ENCODE measurements at places on chromosomes 13 and 19.

- no peak for DNase-seq
Measured at GRCh38 chr13:32878163-32878562, 138.1 kb upstream of the KL start.

GRCh38 chr19:33089010-33089409 lies 8.0 kb downstream of the GPATCH1 start:
- DNase-seq: no peak

GRCh38 chr13:51770681-51771417 lies 33.1 kb downstream of the DHRS12 start:
- DNase-seq: no peak

- DNase-seq: no peak
Measured at GRCh38 chr13:52356327-52356726, 49.6 kb downstream of the THSD1 start.

- no peak for DNase-seq
Measured at GRCh38 chr19:41175801-41176777, 16.9 kb upstream of the CYP2S1 start.

- DNase-seq: peak; percentile 53
Measured at GRCh38 chr13:26698392-26699196, 62.0 kb downstream of the GPR12 start.

DNA sequence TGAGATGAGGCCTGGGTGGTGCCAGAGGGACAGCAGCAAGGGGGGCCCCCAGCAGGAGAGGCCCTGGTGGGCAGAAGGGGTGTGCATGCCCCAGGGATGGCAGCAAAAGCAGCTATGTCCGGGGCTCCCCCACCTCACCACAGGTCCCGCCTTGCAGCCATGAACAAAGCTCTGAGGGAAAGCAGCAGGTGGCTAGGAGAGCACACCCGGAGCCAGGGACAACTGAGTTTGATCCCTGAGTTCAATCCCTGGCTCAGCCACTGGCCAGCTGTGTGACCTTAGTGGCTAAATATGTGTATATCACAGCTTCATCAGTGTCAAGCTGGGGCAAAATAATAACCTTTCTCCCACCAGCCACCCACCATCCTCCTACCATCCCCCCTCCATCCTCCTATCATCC lies 47.7 kb upstream of the KCTD15 start:
- no peak for DNase-seq

- no peak for DNase-seq
Measured at GRCh38 chr19:13511947-13512346, 5.7 kb upstream of the CACNA1A start.

GRCh38 chr13:103164251-103164650 lies 98.0 kb upstream of the SLC10A2 start:
- no peak for DNase-seq

GRCh38 chr19:42965176-42965575 lies 28.2 kb upstream of the PSG7 start:
- DNase-seq: no peak

DNA sequence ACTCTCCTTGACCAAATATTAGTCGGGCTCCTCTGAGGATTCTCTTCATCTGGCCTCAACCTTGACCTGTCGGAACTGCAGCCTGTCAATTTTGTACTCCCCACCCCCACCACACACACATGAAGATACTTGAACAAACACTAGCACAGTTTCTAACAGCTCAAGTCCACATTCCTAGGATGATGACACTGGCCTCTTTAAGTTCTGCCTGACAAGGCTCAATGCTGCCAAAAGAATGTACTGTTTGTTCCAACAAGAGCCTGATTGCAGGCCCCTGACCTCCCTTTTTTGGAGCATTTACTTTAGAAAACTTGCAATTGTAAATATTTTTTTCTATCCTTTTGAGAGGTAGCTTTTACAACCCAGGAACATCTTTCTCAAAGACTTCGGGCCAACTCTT lies 169.2 kb upstream of the IRS2 start:
- DNase-seq: no peak

- no peak for DNase-seq
Measured at GRCh38 chr19:7215176-7215575, 79.0 kb downstream of the INSR start.

GRCh38 chr19:31572102-31572975 lies 223.1 kb upstream of the TSHZ3 start:
- no peak for DNase-seq

DNA sequence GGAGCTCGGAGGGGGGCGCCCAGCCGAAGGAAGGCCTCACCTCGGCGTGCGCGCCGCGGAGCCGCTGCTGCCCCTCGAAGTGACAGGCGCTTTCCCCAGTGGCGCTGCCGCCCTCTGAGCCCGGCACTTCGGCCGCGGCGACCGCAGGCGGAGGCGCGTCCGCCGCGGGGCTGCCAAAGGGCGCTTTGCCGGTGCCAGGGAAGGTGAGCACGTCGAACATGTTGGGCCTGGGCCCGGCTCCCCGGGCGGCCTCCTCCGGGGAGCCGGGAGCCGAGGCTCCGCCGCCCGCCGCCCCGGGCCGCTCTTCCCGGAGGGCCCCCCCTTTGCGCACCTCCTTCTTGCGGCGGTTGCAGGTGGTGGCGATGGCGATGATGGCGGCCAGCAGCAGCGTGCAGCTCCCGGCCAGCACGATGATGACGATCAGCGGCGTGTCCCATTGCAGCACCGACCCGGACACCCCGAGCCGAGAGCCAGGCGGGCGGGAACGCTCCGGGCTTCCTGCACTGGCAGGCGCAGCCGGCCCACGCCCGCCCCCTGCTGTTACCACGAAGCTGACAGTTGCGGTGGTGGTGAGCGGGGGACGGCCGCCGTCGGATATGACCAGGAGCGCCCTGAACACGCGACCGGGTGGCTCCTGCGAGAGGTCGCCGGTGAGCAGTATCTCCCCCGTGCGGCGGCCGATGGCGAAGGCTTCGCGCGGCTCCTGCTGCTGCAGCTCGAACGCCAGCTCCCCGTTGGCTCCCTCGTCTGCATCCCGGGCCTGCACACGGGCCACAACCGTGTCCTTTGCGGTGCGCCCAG lies 2.5 kb downstream of the PCDH8 start:
- DNase-seq: no peak

DNA sequence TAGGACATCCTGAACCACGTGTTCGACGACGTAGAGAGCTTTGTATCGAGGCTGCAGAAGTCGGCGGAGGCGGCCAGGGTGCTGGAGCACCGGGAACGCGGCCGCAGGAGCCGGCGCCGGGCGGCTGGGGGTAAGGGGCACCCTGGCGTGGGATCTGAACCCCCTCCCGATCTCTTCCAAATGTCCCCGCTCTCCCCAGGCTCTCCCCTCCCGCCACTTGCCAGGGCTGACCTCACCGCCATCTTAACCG lies 6.0 kb downstream of the EPS8L1 start:
- no peak for DNase-seq

DNA sequence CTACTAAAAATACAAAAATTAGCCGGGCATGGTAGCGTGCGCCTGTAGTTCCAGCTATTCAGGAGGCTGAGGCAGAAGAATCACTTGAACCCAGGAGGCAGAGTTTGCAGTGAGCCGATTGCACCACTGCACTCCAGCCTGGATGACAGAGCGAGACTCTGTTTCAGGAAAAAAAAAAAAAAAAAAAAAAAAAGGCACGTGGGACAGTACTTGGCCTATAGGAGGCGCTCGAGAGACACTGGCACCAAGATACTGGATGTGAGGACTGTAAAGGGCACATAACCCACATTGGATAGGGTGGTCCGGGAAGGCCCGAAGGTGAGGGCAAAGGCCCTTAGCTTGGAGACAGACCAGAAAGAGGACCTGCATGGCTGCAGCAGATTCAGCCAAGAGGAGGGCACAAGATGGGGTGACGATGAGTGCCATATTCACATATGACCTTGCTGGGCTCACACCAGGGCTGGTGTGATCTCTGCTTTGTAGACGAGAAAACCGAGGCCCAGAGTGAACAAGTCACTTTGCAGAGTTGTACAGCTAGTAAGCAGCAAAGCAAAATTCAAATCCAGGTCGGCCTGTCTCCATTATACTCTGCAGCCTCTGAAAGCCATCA lies 89.4 kb downstream of the DPF1 start:
- no peak for DNase-seq

- DNase-seq: no peak
Measured at GRCh38 chr13:36251526-36251925, 37.2 kb upstream of the SOHLH2 start.

DNA sequence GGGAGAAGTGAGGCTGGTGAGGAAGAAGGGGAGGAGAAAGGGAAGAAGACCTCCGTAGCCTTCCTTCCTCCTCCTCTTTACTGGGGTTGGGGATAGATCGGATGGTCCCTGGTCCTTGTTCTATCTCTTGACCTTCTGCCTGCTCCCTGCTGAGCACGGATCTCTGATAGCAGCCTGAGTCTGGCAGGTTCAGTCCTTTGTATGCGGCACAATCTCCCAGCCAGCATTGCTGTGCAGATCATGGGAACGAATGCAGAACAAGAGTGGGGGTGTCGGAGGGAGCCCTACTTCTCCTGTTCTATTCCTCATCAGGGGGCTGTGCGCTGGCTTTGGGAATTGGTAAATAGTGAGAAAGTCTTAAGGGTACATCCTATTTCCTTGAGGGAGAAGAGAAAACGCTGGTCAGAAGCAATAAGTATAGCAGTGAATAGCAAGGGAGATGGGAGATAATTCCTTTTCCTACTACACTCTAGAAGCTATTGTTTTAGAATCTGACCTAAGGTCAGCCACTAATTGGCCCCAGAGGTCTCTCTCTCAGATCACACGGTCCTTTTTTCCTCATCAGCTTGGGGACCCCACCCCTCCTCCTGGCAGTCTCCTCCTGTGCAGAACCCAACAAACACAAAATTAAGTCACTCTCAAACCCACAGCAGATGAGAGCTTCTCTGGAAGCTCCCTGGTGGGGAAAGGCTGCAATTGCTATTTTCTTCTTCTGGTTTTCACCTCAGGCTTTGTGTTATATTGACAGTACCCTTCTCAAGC lies 41.0 kb downstream of the KL start:
- DNase-seq: no peak

DNA sequence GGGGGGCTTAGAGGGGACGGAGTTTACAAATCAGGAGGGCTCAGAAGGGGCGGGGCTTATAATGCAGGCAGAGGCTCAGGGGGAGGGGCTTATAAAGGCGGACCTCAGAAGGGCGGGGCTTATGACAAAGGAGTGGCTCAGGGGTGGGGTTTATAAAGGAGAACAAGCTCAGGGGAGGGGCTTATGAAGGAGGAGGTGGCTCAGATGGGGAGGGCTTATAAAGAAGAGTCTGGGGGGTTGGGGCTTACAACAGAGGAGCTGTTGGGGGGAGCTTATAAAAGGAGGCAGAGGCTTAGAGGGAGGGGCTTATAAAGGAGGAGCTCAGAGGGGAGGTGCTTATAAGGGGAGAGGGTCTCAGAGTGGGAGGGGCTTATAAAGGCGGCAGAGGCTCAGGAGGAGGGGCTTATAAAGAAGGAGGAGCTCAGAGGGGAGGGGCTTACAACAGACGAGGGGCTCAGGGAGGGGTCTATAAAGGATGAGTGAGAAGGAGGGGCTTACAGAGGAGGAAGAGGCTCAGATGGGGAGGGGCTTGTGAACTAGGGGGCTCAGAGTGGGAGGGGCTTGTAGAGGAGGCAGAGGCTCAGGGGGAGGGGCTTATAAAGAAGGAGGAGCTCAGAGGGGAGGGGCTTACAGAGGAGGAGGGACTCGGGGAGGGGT lies 1.0 kb downstream of the SMIM24 start:
- DNase-seq: no peak

GRCh38 chr13:31930490-31930889 lies 101.1 kb upstream of the FRY start:
- no peak for DNase-seq

DNA sequence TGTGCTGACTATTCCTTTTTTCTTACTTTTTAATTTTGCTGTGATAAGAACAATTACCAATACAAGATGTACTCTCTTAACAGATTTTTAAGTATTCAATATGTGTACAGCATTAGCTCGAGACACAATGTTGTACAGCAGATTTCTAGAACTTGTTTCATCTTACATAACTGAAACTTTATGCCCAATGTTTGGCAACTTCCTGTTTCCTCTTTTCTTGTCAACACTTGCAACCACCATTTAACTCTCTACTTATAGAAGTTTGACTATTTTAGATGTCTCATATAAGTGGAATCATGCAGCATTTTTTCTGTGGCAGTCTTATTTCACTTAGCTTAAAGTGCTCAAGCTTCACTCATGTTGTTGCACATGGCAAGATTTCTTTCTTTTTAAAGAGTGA lies 1426.8 kb downstream of the SLITRK5 start:
- DNase-seq: no peak

DNA sequence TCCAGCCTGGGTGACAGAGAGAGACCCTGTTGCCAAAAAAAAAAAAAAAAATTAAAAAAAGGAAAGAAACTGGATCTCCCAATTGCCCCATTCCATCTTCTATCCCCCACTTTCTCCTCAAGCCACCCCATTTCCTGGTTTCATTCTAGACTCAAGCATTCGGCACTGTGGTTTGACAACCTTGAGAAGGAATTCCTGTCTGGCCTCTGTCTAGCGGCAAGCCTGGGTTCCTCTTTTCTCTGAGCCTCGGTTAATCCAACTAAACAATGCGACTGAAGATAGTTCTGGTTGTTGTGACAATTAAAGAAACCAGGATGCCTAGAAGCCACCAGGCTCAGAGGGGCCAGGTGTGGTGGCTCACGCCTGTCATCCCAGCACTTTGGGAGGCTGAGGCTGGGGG lies 3.3 kb upstream of the C3 start:
- DNase-seq: no peak

DNA sequence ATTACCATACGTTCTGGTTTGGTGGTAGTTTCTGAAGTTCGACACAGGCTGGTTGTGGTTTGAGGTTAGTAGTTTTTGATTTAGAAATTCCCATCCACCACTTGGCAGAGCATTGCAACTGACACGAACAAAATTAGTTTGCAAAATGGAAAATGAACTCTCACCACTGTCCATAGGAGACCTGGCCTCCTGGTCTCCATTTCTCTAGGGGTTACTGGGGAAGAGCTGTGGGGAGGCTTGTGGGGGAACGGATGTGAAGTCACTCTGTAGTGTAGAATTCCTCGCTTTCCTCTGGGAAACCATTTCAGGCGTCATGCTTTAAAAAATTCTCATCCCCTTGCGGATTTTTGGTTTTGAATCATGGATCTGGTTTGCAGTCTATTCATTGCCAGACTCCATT lies 321.5 kb upstream of the MAB21L1 start:
- no peak for DNase-seq

DNA sequence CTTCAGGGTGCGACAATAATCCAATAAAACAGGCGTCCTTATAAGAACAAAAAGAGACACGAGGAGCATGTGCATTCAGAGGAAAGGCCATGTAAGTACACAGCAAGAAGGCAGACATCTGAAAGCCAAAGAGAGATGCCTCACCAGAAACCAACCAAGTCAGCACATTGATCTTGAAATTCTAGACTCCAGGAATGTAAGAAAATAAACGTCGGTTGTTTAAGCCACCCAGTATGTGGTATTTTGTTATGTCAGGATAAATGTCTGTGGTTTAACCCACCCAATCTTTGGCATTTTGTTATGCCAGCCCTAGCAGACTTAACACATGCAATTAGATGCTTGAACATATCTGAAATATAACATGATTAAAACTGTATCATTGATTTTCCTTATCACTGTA lies 452.0 kb downstream of the SLITRK6 start:
- DNase-seq: no peak

- no peak for DNase-seq
Measured at GRCh38 chr19:6590258-6590826, 608 bp downstream of the CD70 start.

GRCh38 chr13:30730526-30730925 lies 4.8 kb upstream of the ALOX5AP start:
- DNase-seq: no peak

GRCh38 chr13:99426426-99426825 lies 74.8 kb upstream of the TM9SF2 start:
- DNase-seq: no peak

Measured in stimulated activated CD4-positive, alpha-beta T cell treated with anti-CD3 and anti-CD28 coated beads, TNF-alpha, amount 100 ng/mL, for 4 hours (primary cell).